Upper lobe of right lung (tissue), 1 donor: ENCODE measurements at places on chromosomes 16 and 17. TPM values are rescaled to one million over a fixed set of nuclear protein-coding genes. Genes with fewer than 3 reads are reported as not detected.

GRCh38 chr17:11097121-11097520 is 143.9 kb upstream of the SHISA6 start:
- DNase-seq: no peak
- no peak overlapping the region for H3K27ac ChIP-seq
- no peaks in the 10 kb centered on the region for H3K36me3 ChIP-seq
- no peaks in the 10 kb centered on the region for H3K4me1 ChIP-seq
- H3K4me3 ChIP-seq: no peak overlapping the region

- H3K27ac ChIP-seq: no peak overlapping the region
- H3K4me3 ChIP-seq: no peak overlapping the region
- no peaks in the 10 kb centered on the region for H3K36me3 ChIP-seq
- H3K4me1 ChIP-seq: peaks cover 6% of the 10 kb centered on the region
- H3K27me3 ChIP-seq: no peaks in the 10 kb centered on the region
Observed at GRCh38 chr17:63950940-63951907, 19.1 kb upstream of the CD79B start.

DNA sequence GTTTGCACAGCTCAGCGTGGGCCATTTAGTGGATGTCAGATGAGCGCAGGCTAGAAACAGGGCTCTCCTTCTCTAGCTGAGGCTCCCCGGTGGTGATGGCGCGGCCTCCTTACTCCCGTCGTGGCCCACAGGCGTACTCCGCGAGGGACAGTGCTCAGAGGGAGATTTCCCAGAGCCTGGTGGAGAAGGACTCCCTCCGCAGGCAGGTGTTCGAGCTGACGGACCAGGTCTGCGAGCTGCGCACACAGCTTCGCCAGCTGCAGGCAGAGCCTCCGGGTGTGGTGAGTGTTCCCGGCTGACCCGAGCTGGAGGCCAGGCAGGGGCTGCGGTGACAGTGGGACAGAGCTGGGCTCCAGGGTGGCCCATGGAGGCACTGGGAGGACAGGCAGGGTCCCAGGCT is 21.4 kb downstream of the CARD14 start:
- H3K36me3 ChIP-seq: no peaks in the 10 kb centered on the region
- no peak overlapping the region for H3K4me3 ChIP-seq
- peaks cover 21% of the 10 kb centered on the region for H3K4me1 ChIP-seq
- no peak overlapping the region for H3K27ac ChIP-seq
- DNase-seq: no peak

GRCh38 chr17:81034779-81035520 is at the start of gene BAIAP2:
Gene BAIAP2 (plus strand): TSS chr17:81035151. CDS start chr17:81035255, 104 bp downstream.
- peak within 1 kb of the TSS; percentile 58 for H3K27ac ChIP-seq
- H3K36me3 ChIP-seq: no peaks in the 10 kb centered on the region
- no peaks in the 10 kb centered on the region for H3K27me3 ChIP-seq
- peak within 1 kb of the TSS; percentile 64 for H3K4me3 ChIP-seq

- H3K4me1 ChIP-seq: peaks cover 25% of the 10 kb centered on the region
- peak overlapping the region; percentile 30 for H3K27ac ChIP-seq
- no peak overlapping the region for H3K4me3 ChIP-seq
- H3K27me3 ChIP-seq: no peaks in the 10 kb centered on the region
- H3K36me3 ChIP-seq: no peaks in the 10 kb centered on the region
- DNase-seq: peak; percentile 30
Observed at GRCh38 chr16:50261160-50261706, 5.1 kb upstream of the ADCY7 start.

GRCh38 chr17:83178533-83179304 is 99.3 kb downstream of the METRNL start:
- no peaks in the 10 kb centered on the region for H3K27me3 ChIP-seq
- no peak overlapping the region for H3K4me3 ChIP-seq
- H3K27ac ChIP-seq: no peak overlapping the region
- DNase-seq: no peak
- no peaks in the 10 kb centered on the region for H3K36me3 ChIP-seq

DNA sequence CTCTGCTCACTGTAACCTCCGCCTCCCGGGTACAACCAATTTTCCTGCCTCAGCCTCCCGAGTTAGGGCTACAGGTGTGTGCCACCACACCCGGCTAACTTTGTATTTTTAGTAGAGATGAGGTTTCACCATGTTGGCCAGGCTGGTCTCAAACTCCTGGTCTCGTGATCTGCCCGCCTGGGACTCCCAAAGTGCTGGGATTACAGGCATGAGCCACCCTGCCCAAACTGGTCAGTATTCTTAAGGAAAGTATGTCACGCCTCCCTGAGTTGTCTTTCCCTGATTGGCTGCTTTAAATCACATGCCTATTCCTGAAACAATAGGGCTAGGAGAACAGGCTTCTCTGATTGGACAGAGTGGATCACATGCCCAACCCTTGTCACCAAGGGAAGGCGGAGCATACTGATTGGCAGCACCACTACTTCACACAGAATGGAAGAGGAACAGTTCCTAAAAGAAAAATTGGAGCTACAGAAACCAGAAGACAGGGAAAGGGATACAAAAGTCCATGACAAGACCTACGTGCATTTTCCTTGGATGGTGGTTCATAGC is 17.6 kb upstream of the CYB5B start:
- H3K4me3 ChIP-seq: no peak overlapping the region
- no peak for DNase-seq
- no peak overlapping the region for H3K27ac ChIP-seq
- H3K4me1 ChIP-seq: peaks cover 34% of the 10 kb centered on the region

DNA sequence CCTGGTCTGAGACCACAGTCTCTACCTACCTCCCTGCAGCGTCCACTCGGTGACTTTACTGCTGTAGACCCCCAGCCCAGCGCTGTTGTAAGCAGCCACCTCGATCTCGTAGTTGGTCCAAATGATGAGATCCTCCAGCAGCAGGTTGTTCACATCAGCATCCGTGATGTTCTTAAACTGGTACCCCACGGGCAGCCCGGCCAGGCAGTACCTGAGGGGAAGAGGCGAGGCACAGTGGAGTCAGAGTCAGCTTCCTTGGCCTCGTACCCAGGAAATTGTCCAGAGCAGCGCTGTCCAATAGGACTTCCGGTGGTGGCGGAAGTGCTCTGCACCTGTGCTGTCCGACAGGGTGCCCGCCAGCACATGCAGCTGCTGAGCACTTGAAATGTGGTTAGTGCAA is 104.0 kb upstream of the CDC42EP4 start:
- no peaks in the 10 kb centered on the region for H3K36me3 ChIP-seq
- no peak overlapping the region for H3K27ac ChIP-seq
- H3K27me3 ChIP-seq: no peaks in the 10 kb centered on the region
- no peak overlapping the region for H3K4me3 ChIP-seq
- H3K4me1 ChIP-seq: no peaks in the 10 kb centered on the region

- DNase-seq: peak; percentile 77
- H3K27me3 ChIP-seq: no peaks in the 10 kb centered on the region
- peaks cover 33% of the 10 kb centered on the region for H3K4me1 ChIP-seq
- H3K4me3 ChIP-seq: peak overlapping the region; percentile 11
- peaks cover 11% of the 10 kb centered on the region for H3K36me3 ChIP-seq
- H3K27ac ChIP-seq: peak overlapping the region; percentile 36
Observed at GRCh38 chr16:84593825-84594724, 23.8 kb downstream of the COTL1 start.

DNA sequence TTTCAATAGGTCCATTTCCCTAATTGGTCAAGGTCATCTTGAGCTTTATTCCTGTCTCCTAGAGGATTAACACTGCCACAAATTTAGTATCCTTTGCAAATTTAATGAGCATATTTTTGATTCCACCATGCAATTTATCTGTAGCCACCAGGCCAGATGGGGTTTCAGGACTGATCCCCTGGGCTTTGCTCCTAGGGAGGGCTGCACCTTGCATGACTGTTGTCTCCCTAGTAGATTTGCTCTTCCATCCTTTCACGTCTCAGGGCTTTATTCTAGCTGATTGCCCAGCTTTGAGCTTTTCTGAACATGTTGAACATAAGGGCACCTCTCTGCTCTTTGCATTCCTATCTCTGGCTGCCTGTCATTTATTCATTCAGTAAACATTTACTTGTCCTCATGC is 7.7 kb upstream of the KCNH6 start:
- no peak for DNase-seq
- no peaks in the 10 kb centered on the region for H3K36me3 ChIP-seq
- no peak overlapping the region for H3K27ac ChIP-seq
- H3K4me3 ChIP-seq: no peak overlapping the region
- no peaks in the 10 kb centered on the region for H3K4me1 ChIP-seq

DNA sequence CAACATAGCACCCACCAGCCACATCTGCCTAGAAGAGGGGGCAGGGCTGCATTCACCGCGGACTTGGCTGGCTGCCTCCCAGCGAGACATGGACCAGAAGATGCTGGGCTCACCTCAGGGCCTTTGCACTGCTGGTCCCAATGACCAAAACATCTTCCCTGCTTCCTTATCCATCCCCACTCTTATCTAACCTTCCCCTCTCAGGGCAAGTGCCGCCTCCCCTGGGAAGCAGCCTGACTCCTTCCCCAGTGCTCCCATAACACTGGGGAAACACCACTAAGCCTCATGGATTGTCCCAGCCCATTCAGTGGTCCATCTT is 5.7 kb downstream of the TMC6 start:
- H3K4me3 ChIP-seq: no peak overlapping the region
- H3K27ac ChIP-seq: no peak overlapping the region
- no peaks in the 10 kb centered on the region for H3K27me3 ChIP-seq
- H3K4me1 ChIP-seq: peaks cover 26% of the 10 kb centered on the region
- H3K36me3 ChIP-seq: peaks cover 66% of the 10 kb centered on the region
- DNase-seq: no peak

DNA sequence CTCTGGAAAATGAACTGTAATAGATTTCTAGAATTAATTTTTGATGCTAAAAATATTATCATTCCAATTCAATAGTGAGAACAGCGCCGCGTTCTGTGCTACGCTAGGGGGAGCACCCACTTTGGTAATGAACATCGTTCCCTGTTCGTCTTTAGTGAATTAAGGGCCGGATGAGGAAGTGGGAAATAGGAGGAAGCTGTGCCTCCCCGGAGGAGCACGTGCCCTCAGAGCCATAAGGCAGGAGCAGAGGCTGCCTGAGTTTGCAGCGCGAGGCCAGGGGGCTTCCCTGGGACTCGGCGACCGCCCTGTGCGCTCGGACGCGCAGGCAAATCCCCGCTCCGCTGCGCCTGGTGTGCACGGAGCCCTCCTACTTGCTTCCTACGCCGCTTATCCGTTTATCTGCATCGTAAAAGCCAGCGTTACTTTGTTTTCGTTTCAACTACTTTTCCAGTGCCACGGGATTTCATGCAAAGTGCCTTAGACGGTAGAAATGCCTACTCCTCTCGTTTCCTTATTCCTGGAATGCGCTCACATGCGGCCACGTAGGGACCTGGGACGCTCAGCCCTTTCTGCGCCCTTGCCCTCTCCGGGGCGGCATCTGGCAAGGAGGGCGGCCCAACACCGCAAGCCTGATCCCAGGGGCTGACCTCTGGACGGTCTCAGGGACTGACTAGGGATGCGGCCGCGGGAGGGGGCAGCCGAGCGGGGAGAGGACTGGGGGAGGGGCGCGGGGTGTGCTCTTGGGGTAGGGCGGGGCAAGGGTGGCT is 76.4 kb downstream of the KCNJ12 start:
- H3K27me3 ChIP-seq: peaks cover 6% of the 10 kb centered on the region
- H3K36me3 ChIP-seq: no peaks in the 10 kb centered on the region
- peak overlapping the region; percentile 24 for H3K4me3 ChIP-seq
- no peak overlapping the region for H3K27ac ChIP-seq

Gene KRTAP4-12
- total RNA-seq: not detected

Gene PABPN1L
- total RNA-seq: not detected

Gene GUCY2D
- total RNA-seq: 2.6 TPM

Gene PRSS27
- total RNA-seq: 0.81 TPM

Gene GGA2
- 161 TPM for total RNA-seq

Gene EMP2
- 726 TPM for total RNA-seq

Gene SYT17
- 13.7 TPM for total RNA-seq
